Left ventricle myocardium inferior (tissue), 1 donor: ENCODE measurements at places on chromosomes 2 and 18. TPM values are rescaled to one million over a fixed set of nuclear protein-coding genes. Genes with fewer than 3 reads are reported as not detected.

DNA sequence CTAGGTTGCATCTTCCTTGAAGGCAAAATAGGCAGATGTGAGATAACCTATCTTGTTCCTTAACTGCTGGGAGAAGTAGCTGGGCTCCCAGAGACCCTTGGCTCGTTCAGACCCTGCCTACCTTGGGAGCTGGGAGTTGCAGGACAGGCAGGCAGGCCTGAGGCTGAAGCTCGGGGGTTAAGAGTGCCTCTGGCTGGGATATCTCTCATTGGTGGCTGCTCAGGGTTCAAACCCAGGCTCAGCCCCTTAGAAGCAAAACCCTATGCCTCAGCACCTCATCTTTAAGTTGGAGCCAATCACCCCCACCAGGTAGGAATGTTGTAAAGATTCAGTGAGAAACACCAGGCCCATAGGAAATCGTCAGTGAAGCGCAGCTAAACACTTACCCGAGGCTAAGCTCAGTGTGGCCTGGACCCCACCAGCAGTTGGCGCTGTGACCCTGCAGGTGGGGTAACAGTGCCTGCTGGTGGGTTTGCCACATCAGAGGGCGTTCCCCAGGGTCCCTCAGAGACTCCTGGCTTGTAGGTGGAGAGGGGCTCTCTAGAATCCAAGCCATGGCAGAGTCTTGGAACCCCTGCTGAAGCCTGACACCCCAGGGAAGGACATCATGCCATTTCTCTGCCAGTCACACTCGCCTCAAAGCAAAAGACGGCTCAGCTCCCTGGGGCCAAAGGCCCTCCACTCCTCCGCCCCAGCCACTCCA, 54.6 kb upstream of the GPR17 start:
- no peak overlapping the region for H3K27ac ChIP-seq
- H3K36me3 ChIP-seq: no peaks in the 10 kb centered on the region
- no peaks in the 10 kb centered on the region for H3K27me3 ChIP-seq

DNA sequence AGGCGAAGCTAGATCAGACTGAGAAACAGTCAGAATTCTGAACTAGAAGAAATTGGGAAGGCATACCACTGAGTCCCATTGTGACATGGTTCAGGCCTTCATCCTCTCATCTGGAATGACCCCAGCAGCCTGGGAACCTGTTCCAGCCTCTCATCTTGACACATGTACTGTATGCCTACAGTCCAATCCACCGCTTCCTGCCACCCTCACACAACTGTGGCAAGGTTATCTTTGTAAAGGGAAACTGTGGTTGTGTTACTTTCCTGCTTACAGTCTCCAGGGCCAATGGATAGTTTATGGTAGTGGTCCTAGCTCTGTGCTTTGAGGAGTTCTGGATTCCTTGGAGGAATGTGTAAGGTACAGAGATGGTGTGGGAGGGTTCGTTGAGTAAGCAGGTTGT, 296.9 kb upstream of the TRIB2 start:
- no peaks in the 10 kb centered on the region for H3K36me3 ChIP-seq
- DNase-seq: no peak
- no peak overlapping the region for H3K4me3 ChIP-seq
- H3K4me1 ChIP-seq: peaks cover 12% of the 10 kb centered on the region

DNA sequence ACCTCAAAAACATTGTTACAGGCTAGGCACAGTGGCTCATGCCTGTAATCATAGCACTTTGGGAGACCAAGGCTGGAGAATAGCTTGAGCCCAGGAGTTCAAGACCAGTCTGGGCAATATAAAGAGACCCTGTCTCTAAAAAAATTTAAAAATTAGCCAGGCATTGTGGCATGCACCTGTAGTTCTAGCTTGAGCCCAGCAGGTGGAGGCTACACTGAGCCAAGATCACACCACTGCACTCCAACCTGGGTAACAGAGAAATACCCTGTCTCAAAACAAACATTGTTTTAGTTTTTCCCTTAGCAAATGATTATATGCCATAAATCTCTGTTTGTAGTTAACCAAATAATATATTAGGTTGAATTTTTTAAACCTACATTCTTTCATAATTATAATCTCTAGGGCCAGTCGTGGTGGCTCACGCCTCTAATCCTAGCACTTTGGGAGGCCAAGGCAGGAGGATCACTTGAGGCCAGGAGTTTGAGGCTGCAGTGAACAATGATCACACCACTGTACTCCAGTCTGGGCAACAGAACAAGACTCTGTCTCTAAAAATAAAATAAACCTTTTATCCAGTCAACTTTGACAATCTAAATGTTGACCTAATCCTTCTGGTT, 13.3 kb upstream of the CYP20A1 start:
- no peaks in the 10 kb centered on the region for H3K4me1 ChIP-seq
- no peak overlapping the region for H3K27ac ChIP-seq
- DNase-seq: no peak
- no peaks in the 10 kb centered on the region for H3K27me3 ChIP-seq
- no peak overlapping the region for H3K4me3 ChIP-seq
- H3K36me3 ChIP-seq: peaks cover 6% of the 10 kb centered on the region

The RPS27A gene
- total RNA-seq: 459 TPM
